ENCODE measurements at places on chromosomes 5 and 9. TPM values are rescaled to one million over a fixed set of nuclear protein-coding genes. Genes with fewer than 3 reads are reported as not detected.

CCDC69 gene
- total RNA-seq, result 53.4 TPM

MYMK gene
- not detected for total RNA-seq

ALG2 gene
- total RNA-seq, result 46.5 TPM

LECT2 gene
- total RNA-seq, result not detected

CTNND2 gene
- 8.0 TPM for total RNA-seq

TSLP gene
- 2.0 TPM for total RNA-seq

HACD4 gene
- 4.1 TPM for total RNA-seq

SPATA31C1 gene
- total RNA-seq, result not detected

C9orf153 gene
- total RNA-seq, result 0.36 TPM

SPINK7 gene
- total RNA-seq, result not detected

RELL2 gene
- 4.4 TPM for total RNA-seq

Data from ureter (tissue), 1 donor.